Activated CD4-positive, alpha-beta T cell treated with anti-CD3 and anti-CD28 coated beads for 36 hours (primary cell): ENCODE measurements at places on chromosomes 7 and 10. TPM values are rescaled to one million over a fixed set of nuclear protein-coding genes. Genes with fewer than 3 reads are reported as not detected.

SPDYE11 gene
- total RNA-seq: not detected

DNAH11 gene
- total RNA-seq: 4.2 TPM

PDZD7 gene
- total RNA-seq: 0.32 TPM

SLK gene
- total RNA-seq: 32.5 TPM

GCC1 gene
- 11.5 TPM for total RNA-seq

C7orf33 gene
- not detected for total RNA-seq

SH2D4B gene
- total RNA-seq: 0.11 TPM

TEX47 gene
- not detected for total RNA-seq

TAS2R5 gene
- total RNA-seq: 0.75 TPM

HBP1 gene
- 17.8 TPM for total RNA-seq
